ENCODE measurements at places on chromosomes 16 and 17. TPM values are rescaled to one million over a fixed set of nuclear protein-coding genes. Genes with fewer than 3 reads are reported as not detected.

DNA sequence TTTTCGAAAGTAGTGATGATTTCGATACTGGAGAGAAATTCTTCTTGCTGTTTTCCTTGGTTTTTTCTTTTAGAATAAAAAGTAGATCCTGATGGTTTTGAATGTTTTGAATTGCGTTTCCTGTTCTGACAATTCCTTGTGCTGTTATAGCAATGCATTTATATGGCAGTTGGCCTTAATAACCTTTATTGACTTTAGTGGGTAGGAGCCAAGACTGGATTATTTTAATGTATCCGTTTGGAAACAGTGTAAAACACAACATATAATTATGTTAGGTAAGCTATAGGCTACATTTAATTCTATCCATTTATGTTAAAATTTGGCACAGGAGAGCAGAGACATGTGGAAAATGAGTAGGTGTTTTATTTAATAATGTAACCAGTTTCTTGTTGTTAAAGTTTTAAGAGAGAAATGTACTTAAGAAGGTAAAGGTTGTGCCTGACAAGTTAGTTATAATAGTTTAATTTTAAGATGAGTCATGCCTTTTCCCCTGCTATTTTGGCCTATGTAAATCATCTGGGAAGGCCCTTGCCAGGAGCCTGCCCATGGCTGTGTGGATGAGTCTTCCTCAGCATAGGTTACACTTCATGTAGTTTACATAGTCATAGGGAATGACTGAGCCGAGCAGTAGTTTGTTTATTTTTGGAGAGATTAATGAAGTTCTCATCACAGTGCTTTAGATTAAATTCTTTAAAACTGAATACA lies 189.9 kb downstream of the FTO start:
- peaks cover 4% of the 10 kb centered on the region for H3K4me1 ChIP-seq
- peaks cover 5% of the 10 kb centered on the region for H3K36me3 ChIP-seq
- H3K27me3 ChIP-seq, result no peaks in the 10 kb centered on the region
- no peak overlapping the region for H3K4me3 ChIP-seq
- peak; percentile 91 for DNase-seq

PRKCB gene
- total RNA-seq, result not detected

DNA sequence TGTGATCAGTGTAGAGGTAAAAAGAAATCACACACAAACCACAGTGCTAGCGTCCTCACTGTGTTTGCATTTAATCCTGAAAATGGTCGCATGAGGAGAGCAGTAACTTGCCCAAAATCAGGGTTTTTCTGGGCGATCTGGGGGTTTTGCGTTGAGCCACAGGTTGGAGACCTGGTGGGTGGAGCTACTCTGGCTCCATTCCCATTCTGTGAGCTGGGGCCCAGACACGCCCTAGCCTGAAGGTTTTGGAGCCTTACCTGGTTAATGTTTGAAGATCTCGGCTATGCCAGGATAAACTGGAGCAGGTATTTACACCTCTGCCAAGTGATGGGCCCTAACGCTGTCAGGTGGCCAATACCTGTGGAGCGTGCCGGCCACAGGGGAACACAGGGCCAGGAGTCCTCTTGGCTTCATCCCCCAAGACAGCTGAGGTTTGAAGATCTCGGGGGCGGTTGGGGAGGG lies 48.4 kb downstream of the MPRIP start:
- peaks cover 8% of the 10 kb centered on the region for H3K4me1 ChIP-seq
- no peak for DNase-seq
- H3K27ac ChIP-seq, result no peak overlapping the region
- peaks cover 26% of the 10 kb centered on the region for H3K36me3 ChIP-seq
- no peaks in the 10 kb centered on the region for H3K27me3 ChIP-seq

- H3K27ac ChIP-seq, result no peak overlapping the region
- no peaks in the 10 kb centered on the region for H3K36me3 ChIP-seq
- no peaks in the 10 kb centered on the region for H3K4me1 ChIP-seq
- DNase-seq, result no peak
Observed at GRCh38 chr16:9465161-9465560, 373.7 kb downstream of the HAPSTR1 start.

KRTAP4-6 gene
- total RNA-seq, result not detected

DNA sequence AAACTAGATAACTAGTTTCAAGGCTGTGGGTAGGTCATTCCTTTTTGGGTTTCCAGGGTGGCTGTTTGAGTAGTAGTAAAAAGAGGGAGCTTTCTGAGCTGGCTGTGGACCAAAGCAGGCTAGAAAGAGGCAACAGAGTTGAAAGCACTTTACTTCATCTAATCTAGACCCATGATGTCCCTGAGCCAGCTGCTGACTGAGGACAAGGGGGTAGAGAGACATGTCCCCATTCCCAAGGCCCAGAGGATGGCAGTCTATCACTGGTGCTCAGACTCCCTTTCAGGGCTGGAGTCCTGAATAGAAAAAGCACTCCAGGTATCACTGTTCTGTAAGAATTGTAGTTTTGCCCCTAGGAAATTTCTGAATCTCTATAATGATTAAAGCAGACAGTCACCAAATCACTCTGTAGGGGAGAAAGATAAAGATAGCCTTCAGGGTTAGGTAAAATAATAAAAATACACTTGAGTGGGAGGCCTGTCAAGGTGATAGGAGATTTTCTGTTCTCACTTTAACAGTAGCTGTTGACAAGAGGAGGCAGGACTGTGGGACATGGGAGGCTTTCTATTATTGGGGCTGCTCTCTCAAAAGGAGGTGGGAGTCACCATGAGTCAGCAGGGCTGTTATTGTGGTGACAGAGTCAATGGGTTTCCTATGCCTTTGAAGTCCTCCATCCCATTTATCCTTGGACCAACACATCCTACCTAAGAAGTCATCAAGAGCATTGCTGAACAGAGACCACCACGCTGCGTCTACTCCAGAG lies 190.2 kb upstream of the MPHOSPH6 start:
- H3K27ac ChIP-seq, result no peak overlapping the region
- no peak for DNase-seq
- no peak overlapping the region for H3K4me3 ChIP-seq
- no peaks in the 10 kb centered on the region for H3K36me3 ChIP-seq

Data from IMR-90 (cell line).